ENCODE measurements at places on chromosomes 1 and 21.

- no peak for DNase-seq
Observed at GRCh38 chr1:213409971-213410370, 358.9 kb downstream of the RPS6KC1 start.

GRCh38 chr1:3465091-3465934 lies 10.8 kb downstream of the ARHGEF16 start:
- DNase-seq = no peak

DNA sequence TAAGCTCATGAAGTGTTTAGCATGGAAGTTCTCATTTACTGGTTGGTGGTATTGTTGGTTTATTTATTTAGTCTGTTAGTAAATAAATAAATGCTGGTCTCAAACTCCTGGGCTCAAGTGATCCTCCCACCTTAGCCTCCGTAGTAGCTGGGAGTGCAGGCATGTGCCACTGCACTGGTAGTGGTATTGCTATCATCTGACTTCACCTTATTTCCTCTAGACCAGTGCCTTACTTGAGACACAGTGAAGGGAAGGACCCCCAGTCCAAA lies 1.4 kb upstream of the SLC2A1 start:
- DNase-seq = no peak

DNA sequence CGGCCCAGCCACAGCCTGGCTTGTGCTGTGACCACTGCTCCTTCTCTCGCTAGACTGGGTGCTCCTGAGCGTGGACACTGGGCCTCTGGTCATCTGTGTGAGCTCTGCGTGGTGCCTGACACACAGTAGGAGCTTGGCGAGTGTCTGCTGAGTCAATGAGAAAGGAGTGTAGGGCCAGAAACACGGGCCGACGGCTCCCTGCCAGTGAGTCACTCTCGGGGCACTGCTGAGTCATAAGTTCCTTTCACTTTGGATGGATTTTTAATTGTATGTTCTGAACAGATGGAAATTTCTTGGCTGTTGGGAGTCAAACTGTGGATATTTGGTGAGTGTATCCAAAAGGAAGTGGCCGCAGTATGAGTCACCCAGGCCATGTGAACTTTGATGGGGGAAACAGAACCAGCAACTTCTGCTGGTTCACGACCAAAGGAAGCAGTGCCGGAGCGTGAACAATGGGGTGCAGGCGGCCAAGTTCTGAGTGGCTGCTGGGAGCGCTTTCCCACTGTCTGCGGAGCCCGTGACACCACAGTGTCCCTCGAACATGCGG lies 41.0 kb upstream of the COL18A1 start:
- DNase-seq = no peak

DNA sequence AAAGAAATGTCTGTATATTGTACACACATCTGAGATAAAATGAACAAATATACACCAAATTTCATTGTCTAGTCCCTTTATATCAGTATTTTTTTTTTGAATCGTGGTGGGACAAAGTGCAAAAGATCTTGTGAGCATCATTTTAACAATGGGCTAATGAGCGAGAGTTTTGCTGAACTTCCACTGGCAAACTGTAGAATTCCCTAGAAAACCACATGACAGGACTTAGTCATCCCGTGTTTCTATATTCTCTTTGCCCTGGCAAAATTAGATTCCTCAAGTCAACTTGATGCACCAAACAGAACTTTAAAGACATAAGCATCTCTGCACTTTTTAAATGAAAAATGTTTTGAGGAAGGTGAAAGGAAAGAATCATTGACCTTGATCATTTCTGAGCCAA lies 488.2 kb upstream of the PTBP2 start:
- DNase-seq = no peak

- no peak for DNase-seq
Observed at GRCh38 chr1:243234978-243235647, 20.0 kb downstream of the CEP170 start.

GRCh38 chr1:32892368-32893197 lies 6.3 kb downstream of the HPCA start:
- peak; percentile 69 for DNase-seq

DNA sequence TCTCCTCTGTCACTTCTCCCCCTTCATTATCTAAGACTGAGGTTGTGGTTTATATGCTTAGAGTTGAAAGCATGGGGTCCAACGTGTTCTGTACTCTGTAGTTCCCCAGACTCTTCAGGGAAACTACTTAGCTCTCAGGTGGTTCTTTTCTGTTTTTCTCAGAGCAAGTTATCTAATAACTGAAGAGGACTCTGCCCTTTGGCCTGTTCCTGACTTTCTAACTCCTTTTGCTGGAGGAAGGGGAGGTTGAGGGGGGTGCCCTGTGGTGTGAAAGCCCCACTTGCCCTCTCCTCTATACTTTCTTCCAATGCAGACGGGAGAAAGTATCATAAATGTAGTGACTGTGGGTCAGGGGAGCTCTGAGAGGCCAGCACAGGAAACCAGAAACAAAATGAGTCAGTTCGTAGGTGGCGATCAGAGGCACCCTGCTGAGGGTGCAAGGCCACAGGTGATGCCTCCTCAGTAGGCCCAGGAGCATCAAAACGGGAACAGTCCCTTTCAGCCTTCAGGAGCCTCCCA lies 5.0 kb downstream of the SLC25A44 start:
- DNase-seq = no peak

DNA sequence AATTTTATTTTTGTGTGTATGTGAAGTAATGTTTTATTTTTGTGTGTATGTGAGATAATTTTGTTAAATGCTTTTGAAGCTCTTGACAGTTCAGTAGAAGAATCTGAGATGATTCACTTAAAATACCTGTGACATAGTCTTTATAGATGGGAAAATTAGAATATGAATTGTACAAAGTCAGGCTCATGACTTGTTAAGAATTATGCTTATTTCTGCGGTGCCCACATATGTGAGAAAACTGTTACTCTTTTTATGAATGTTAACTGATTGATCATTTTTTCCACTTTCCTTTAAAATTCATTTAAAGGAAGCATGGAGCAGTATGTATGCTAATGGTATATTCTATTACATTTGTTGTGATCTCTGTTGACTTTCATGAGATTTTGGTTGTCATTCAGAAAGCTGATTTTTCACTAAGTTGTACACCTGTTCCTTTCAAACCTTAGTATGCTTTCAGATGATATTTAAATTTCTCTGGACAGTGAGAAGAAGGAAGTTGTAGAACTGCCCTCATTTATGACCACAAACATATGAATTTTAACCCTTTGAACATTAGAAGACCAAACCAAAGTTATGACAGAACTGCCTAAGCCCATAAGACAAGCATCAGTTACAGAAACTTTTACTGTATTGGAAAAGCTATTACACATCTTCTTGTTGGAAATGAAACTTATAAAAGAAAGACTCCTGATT lies 110.1 kb downstream of the POU2F1 start:
- no peak for DNase-seq

DNA sequence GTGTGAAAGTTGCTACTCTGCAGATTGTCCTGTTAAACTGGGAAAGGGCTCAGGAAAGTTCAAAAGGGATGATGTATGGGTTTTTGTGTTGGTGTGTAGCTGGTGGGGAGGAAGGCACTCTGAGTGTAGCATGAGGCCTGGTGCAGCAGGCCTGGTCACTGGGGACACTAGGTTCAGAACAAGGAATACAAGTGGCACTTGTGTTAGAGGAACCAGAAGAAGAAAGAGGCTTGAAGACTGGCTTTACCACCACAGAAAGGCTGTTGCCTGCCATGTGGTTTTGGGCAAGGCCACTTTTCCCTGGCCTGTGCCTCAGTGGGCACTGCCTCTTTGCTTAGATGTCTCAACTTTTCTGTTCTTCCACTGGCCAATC lies 122.8 kb downstream of the NOS1AP start:
- no peak for DNase-seq

GRCh38 chr1:95023399-95024043 lies 49.2 kb downstream of the ALG14 start:
- no peak for DNase-seq

DNA sequence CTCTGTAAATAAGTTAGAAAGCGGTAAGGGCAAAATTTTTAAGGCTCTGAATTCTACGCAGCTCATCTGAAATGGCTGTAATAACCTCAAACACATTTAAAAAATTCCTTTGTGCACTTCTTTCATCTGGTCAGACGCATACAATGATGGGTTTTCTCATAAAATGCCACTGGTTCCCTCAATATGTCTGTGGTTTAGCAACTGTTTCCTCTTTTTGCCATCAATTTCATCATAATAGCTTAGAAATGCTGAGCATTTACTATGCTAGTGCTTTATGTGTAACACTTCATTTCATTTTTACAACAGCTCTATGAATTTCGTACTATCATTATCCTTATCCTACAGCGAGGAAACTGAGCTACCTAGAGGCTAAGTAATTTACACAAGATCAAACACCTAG lies 35.3 kb upstream of the DMRTA2 start:
- no peak for DNase-seq

- DNase-seq = no peak
Observed at GRCh38 chr21:34836103-34836932, 167.5 kb downstream of the CLIC6 start.

GRCh38 chr1:45718289-45718688 lies 30.3 kb downstream of the TMEM69 start:
- DNase-seq = no peak

DNA sequence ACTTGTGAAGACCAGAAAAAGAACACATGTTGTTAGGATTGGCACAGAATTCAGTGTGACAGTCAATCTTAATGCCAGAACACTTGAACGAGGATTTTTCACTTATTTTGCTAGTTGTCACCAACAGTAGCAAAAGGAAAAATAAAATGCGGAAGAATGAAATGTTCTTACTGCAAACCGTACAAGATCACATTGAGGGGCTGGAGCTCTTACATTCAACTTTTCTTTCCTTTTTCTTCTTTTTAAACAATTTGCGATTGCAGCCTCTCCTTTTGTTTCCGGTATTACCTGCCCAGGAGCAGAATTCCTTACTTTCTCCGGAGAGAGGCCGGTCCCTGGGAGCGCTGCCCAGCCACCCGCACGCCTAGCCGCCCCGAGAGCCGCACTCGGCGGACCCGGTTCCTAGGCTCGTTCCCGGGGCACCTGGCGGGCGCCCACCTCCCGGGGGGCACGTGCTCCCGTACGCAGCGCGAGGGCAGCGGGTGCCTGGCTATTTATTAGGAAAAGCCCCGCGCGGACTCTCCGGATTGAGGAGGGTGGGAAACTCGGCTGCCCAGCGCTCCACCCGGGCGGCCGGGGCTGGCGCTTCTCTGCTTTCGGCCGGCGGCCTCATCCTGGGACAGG lies 1.2 kb upstream of the CAMTA1 start:
- peak; percentile 69 for DNase-seq

GRCh38 chr1:41532206-41532975 lies 47.9 kb upstream of the EDN2 start:
- DNase-seq = no peak

- DNase-seq = no peak
Observed at GRCh38 chr1:97996880-97997279, 76.0 kb upstream of the DPYD start.

- DNase-seq = no peak
Observed at GRCh38 chr1:93164816-93165215, 15.4 kb downstream of the TMED5 start.

DNA sequence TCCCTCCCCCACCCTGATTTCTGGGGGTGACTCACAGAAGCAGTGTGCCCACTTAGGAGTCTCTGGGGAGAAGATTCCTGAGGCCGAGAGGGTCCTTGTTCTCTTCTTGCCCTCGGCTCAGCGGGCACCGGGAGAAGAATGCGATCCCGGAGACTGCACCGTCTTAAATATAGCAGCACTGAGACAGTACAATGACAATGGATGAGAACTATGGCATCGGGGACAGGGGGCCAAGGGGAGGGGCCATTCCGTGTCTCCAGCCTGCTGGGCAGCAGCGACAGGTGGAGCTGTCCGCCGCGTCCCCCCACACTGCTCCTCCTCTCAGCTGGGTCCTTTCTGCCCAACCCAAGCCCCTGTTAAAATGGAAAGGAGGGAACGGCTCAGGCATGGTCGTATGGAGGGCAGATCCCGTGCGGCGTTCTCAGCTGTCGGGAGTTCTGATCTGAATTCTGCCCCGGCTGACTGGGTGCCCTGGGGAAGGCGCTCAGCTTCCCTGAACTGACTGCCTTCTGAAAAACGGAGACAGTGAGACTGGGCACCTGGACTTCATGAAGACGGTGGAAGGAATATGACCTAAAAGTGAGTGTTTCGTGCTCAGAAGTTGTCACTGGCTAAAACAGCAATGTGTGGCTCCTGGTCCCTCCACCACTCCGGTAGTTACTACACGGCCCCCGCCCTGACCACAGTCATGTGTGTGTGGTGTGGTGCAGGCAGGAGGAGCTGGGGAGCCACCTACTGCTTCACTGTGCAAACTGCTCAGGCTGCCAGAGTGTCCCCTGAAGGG lies at the start of gene MYOM3:
Gene MYOM3 (minus strand): TSS at position 140 of the 784 bp plus-strand sequence. CDS start 3,499 bp downstream, outside the sequence.
- DNase-seq = peak; percentile 29

DNA sequence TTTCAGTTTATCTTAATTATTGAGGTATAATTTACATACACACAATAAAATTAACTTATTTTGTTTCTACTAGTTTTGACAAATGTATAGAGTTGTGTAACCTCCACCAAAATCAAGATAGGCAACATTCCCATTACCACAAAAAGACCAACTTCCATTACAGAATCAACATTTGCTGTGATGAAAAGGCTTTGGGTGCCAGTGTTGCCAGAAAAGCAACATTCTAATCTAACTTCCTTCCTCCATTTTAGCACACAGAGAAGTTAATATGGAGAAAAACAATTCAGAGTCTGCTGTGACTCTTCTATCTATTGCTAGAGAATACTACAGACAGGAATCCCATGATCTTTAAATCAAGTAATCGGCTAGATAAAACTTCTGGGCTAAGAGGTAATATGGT lies 245.3 kb downstream of the RERE start:
- no peak for DNase-seq

- no peak for DNase-seq
Observed at GRCh38 chr1:223819730-223820514, 25.8 kb downstream of the TP53BP2 start.

DNA sequence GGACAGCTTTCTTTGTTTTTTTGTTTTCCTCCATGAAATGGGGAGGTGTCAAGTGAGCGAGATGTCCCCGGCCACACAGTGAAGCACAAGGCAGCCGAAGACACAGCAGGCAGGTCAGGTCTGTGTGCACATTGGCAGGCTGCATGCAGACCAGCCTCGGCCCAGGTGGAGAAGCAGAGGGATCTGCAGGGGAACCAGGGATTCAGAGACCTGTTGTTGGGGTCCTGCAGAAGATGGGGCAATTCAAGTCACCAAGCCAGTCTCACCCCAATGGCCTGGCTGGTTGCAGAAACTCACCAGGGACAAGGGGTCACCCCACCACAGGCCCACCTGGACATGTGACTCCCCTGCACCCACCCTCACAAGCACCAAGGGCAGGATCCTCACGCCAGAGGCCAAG lies 4.0 kb upstream of the ABCG1 start:
- DNase-seq = no peak

GRCh38 chr1:163202833-163203451 lies at the start of gene RGS5:
Gene RGS5, minus strand, starts transcription at chr1:163202916. Its CDS starts 81 bp downstream, at chr1:163202835.
- DNase-seq = no peak

Data from NCI-H1092 (cell line).